Motor neuron (in vitro differentiated cells): ENCODE measurements at places on chromosomes 16 and 17.
A peak's percentile ranks its signal among the peaks of the same experiment; 100 is the strongest.

DNA sequence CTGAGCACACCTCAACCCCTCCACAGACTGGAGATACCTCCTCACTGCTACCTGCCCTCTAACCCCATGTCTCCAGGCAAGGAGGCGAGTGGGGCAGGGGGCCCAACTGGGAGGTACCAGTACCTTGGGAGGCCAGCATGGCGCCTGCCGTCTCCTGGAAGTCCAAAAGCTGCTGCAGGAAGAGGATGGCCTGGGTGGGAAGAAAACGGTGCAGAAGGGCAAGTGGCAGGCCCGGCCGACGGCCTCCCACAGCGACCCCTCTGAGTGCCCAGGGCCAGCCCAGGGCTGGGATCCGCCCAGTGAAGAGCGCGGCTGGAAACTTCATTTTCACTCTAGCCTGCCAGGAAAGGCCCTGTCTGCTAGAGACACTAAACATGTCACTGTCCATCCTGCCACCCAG is 8.5 kb downstream of the ZACN start:
- ATAC-seq: no peak

DNA sequence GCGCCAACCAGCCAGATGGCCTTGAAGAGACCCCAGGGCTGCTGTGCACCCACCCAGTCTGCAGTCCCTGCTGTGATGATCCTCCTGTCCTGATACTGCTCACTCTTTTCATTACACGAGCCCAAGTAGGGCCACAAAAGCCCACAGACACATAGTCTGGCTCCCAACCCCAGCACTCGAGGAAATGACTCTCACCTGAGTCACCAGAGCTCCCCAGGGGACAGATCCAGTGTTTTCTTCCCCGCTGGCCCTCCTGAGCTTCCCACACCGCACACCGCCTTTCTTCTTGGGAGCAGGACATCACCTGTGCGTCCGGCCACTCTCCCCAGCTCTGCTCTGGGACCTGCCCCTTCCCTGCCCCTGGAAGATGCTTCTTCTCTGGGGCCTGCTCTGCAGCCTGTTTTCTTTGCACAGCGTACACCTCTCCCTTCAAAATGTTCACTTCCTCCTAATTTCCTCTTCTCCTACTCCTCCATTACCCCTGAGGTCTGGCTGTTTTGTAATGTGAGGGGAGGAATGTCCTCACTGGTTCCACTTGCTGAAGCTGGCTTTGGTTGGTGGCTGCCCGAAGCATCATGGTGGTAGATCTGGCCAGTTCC is 2.0 kb upstream of the SCN4A start:
- peak; percentile 63 for ATAC-seq

- ATAC-seq: no peak
Measured at GRCh38 chr17:38322156-38322779, 21.5 kb downstream of the GPR179 start.

DNA sequence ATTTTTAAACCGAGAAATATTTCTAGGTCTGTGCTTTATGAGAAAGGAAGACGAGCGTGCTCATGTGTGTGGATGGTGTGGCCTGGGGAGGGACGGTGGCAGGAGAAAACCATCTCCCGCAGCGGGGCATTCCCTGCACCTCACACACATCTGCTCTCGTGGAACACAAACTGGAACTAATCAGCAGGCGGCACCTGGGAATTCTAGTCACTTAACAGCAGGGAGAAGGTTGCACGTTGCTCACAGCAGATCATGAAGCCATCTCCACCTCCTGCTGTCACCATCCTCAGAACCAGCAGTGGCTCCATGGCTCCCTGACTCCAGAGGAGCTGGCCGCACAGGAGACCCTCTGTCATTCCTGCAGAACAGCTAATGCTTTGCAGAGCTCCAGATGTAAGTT is 35.2 kb downstream of the ADCY9 start:
- peak; percentile 80 for ATAC-seq
